Esophagus squamous epithelium (tissue), 5 donors: ENCODE measurements at places on chromosomes 1 and 21.

GRCh38 chr1:9062021-9062471 is 7.4 kb downstream of the SLC2A5 start:
- no peak for DNase-seq

- no peak for DNase-seq
Measured at GRCh38 chr1:116130356-116130755, 19.2 kb downstream of the MAB21L3 start.

GRCh38 chr1:90817399-90817798 is 100.3 kb upstream of the BARHL2 start:
- no peak for DNase-seq

DNA sequence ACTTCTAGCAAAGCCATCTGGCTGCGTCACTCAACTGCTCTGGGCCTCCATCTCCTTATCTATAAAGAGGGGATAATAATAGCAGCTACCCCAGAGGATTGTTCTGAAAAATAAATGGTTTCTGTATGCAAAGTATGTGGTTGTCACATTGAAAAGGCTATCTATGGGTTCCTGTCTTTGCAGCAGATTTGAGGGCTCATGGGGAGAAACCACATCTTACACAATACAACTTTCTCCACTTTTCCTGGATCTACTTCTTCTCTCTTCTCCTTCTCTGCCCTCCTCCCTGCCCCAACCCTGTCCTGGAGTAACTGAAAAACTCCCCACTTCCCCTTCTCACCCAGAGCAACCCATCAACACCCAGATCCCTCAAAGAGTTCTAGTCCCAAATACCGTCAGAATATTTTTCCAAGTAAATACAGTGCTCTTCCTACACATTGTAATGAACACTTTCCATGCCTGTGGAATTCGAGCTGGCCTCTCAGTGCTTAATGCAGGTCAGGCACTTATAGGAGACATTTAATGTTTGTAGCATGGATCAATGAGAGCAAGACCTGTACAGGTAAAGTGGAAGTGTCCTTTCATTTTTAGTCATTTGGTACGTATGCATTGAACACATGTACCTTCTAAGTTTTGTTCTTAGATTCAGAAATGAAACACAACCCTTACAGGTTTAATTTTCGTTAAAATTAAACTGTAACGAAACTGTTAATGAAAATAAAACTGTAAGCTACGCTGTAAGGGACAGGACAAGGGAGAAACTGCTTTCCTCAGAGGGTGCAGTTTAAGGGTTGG is 131.9 kb downstream of the AK5 start:
- no peak for DNase-seq

- DNase-seq: no peak
Measured at GRCh38 chr1:91725989-91726721, 159.8 kb downstream of the TGFBR3 start.

- DNase-seq: no peak
Measured at GRCh38 chr1:48823168-48823567, 46.5 kb upstream of the BEND5 start.

DNA sequence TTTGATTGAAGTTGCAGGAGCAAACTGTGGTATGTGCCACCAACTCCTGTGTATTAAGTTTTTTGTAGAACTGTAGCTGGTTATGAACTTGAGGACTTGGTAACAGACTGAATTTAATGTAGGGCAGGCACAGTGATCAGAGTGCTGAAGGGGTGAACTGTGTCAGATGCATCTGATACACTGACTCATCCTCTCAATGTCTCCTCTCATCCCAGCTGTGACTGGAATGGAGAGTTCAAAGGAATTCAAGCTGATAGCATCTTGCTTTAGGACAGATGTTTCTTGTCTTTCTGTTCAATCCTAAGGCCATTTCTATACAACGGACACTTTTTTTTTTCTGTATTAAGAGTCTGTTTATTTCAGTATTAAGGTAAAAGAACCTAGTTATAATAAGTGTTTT is 25.0 kb upstream of the GBP1 start:
- no peak for DNase-seq

GRCh38 chr1:201264554-201264953 is 18.8 kb upstream of the PKP1 start:
- DNase-seq: no peak

GRCh38 chr1:211174375-211174774 is 40.4 kb upstream of the KCNH1 start:
- DNase-seq: no peak

DNA sequence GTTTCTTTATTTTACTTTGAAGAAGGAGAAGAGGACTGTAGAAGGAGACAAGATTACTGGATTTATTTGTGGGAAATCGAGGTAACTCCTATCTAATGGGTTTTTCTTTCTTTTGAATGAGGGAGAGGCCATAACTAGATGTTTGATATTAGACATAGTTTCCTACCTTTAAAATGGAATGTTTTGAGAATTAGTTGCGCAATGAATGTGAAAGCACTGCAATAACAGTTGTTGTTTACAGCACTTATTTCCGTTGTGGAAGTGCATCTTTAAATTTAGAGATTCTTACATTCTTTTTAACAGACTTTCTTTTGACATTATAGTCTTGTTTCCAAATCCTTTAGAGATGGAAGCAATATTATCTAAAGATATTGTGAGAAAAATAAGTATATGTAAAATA is 229.0 kb downstream of the SRGAP2C start:
- DNase-seq: no peak

DNA sequence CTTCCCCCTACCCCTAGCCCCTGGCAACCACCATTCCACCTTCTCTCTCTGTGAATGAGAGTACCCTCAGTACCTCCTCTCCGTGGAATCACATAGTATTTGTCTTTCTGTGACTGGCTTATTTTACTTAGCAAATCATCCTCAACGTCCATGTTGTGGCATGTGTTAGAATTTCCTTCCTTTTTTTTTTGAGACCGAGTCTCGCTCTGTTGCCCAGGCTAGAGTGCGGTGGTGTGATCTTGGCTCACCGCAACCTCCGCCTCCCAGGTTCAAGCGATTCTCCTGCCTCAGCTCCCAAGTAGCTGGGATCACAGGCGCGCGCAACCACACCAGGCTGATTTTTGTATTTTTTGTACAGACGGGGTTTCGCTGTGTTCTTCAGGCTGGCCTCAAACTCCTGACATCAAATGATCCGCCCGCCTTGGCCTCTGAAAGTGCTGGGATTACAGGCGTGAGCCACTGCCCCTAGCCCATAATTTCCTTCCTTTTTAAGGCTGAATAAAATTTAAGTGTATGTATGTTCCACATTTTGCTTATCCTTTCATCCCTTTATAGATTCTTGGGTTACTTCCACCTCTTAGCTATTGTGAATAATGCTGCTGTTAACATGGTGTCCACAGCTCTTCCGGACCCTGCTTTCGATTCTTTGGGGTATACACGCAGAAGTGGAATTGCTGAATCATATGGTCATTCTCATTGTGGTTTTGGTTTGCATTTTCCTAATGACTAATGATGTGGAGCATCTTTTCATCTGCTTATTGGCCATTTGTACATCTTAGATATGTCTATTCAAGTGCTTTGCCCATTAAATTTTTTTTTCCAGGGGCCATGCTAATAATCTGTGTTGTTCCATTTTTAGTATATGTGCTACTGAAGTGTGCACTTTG is 32.3 kb downstream of the ERRFI1 start:
- DNase-seq: no peak

DNA sequence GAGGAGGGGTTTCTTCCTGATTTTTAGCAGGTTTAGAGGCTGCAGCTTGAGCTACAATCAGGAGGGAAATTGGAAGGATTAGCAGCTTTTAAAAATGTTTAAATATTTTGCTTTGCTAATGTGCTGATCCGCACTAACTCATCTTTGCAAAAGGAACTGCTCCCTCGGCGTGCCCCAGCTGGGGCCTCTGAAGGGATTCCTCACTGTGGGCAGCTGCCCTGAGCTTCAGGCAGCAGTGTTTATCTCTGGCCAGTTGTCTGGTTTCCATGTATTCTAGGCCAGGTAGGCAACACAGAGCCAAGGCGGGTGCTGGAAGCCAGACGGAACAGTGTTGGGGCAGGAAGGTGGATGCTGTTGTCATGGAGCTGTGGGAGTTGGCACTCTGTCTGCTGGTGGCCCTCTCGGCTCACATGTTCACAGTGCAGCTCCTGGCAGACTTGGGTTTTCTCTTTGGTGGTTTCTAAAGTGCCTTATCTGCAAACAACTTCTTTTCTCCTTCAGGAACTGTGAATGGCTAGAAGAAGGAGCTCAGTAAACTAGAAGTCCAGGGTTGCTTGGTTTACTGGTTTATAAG is 18.9 kb downstream of the NECAP2 start:
- no peak for DNase-seq

GRCh38 chr21:16455978-16456377 is 726.2 kb downstream of the USP25 start:
- DNase-seq: no peak

DNA sequence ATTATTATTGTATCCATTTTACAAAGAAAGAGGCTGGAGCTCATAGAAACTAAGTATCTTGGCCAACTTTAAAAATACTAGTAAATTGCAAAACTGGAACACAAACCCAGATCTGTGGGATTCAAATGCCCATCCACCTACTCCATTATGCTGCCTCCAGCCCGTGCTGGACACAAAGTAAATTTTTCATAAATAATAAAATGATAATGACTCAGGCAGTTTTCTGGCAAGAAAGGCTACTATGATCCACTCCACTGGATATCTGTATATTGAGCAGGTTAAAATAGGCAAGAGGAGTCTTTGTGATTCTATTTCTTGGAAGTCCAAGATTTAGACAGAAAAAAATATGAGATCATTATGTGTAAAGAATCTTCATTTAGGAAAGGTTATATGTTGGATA is 138.3 kb upstream of the DUSP10 start:
- DNase-seq: no peak

DNA sequence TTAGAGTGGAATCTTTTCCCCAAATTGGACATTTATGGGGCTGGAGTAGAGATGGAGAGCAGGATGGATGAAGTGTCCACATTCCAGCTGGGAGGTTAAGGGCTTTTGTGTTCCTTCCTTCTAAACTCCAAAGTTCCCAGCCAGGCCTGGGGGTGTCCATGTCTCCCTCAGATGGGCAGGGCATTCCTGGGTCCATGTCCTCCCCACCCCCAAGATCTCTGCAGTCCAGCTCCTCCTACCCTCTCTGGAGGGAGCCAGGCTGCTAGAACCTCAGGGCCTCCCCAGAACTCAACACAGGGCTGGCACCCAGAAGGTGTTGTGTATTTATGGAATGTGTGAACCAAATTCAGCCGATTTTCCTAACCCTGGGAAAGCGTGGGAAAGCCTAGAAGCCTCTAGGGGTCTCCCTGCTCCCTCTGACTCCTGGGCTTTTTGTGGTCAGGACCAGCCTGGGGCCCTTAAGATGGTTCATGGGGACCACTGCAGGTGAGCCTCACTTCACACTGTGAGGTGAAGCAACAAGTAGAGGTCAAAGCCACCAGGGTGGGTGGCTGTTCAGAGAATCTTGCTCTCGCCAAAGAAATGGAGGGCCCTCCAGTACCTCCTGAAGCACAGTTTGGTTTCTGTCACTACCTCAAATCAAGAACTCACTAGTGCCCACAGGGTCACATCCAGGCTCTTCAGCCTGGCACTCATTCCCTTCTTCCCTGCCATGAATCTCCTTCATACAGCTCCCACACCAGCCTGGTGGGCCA is 54.8 kb downstream of the GLIS1 start:
- DNase-seq: no peak

GRCh38 chr1:204466416-204467405 is 27.9 kb downstream of the PIK3C2B start:
- no peak for DNase-seq

DNA sequence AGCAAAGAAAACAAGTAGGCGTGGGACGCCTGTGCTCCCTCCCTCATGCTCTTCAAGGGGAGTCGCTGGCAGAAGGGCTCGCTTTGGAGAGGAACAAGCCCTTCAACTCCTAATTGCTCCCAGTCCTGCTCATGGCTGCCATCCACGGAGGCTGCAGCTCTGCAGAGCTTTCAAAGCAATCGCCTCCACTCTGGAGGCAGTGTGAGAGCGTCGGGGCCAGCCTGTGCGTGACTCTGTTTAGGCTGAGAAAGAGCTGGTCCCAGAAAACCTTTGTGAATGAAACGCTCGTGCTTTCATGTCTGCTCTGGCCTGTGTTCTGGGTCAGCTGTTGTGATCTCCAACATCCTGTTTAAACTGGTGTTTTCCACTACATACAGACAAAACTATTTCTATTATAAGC is 23.9 kb upstream of the RUNX1 start:
- DNase-seq: no peak

- DNase-seq: no peak
Measured at GRCh38 chr1:170959385-170959784, 24.1 kb downstream of the MROH9 start.

GRCh38 chr1:233172201-233172600 is 123.3 kb downstream of the PCNX2 start:
- DNase-seq: no peak

- DNase-seq: peak; percentile 39
Measured at GRCh38 chr1:7770997-7771822, at the start of gene VAMP3. Gene VAMP3 (plus strand): TSS chr1:7771296. CDS start chr1:7771384, 88 bp downstream.

DNA sequence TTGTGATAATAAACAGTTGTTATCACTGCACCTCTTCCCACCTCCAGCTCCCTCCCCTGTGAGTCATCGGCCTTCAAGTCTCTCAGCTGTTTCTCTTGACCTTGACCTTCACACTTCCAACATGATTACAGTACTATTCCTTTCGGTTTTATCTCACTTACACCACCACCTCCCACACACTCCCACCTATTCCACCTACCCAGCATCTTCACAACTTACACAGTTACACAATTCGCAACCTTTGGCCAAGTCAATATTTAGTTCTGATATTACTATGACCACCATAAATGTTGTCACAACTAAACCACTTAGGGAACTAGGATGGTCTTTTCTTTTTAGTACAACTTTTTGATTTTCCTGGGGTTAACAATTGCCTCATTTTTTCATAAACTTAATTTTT is 60.2 kb downstream of the RIPK4 start:
- no peak for DNase-seq

DNA sequence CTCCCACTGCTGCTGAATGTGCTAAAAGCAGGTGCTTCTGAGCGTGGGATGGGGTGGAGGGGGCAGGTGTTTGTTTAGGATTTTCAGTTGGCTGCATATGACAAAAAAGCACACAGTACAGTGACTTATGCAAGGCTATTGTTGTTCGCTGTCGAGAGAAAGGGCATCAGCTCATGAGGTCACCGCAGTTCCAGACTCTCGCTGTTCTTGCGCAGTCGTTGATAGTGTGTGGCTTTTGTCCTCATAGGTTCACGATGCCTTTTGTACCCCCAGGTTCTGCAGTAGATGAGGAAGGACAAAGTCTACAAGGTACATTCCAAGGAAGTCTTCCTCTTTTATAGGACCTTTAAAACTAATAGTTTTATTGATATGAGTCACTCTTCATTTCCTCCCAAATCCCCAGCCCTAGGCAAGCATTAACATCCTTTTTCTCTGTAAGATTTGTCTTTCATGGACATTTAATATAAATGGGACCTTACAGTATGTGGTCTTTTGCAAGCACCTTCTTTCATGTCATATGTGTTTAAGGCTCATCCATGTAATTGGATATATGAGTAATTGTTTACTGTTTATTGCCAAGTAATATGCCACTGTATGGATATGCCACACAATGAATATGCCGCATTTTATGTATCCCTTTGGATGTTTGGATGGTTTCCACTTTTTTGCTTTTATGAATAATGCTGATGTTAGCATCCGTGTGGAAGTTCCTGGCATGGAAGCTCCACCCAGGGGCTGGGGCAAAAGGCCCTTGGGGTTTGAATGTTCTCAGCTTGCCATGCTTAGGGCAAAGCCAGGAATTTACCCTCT is 14.5 kb upstream of the NLRP3 start:
- DNase-seq: no peak

- DNase-seq: no peak
Measured at GRCh38 chr1:109373126-109373525, 24.6 kb downstream of the SORT1 start.
